ENCODE measurements at places on chromosomes 12 and 14.

- H3K27me3 ChIP-seq: no peaks in the 10 kb centered on the region
- no peaks in the 10 kb centered on the region for H3K4me1 ChIP-seq
- no peaks in the 10 kb centered on the region for H3K36me3 ChIP-seq
- H3K4me3 ChIP-seq: no peak overlapping the region
- DNase-seq: no peak
Observed at GRCh38 chr12:131239384-131240094, 285.8 kb downstream of the ADGRD1 start.

GRCh38 chr12:54424224-54424623 lies 5.2 kb upstream of the ITGA5 start:
- peaks cover 38% of the 10 kb centered on the region for H3K4me1 ChIP-seq
- H3K27me3 ChIP-seq: peaks cover 60% of the 10 kb centered on the region
- H3K4me3 ChIP-seq: no peak overlapping the region
- H3K36me3 ChIP-seq: no peaks in the 10 kb centered on the region
- no peak overlapping the region for H3K27ac ChIP-seq

DNA sequence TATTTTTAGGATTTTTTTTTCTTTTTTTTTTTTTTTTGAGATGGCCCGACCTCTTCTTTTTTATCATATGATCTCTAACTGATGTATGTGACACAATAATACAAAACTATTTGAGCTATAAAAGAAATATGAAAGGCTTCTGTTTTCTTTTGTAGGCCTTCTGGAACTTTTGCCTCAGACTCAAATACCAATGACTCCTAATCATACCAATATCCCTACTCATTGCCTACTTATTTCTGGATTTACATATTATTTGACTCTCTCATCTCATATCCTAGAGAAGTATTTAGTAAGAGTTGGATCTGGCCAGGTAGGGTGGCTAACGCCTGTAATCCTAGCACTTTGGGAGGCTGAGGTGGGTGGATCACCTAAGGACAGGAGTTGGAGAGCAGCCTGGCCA lies 12.7 kb upstream of the WDR89 start:
- H3K36me3 ChIP-seq: peaks cover 8% of the 10 kb centered on the region
- no peak for DNase-seq
- H3K27me3 ChIP-seq: no peaks in the 10 kb centered on the region
- H3K4me1 ChIP-seq: peaks cover 19% of the 10 kb centered on the region
- H3K27ac ChIP-seq: no peak overlapping the region
- no peak overlapping the region for H3K4me3 ChIP-seq

DNA sequence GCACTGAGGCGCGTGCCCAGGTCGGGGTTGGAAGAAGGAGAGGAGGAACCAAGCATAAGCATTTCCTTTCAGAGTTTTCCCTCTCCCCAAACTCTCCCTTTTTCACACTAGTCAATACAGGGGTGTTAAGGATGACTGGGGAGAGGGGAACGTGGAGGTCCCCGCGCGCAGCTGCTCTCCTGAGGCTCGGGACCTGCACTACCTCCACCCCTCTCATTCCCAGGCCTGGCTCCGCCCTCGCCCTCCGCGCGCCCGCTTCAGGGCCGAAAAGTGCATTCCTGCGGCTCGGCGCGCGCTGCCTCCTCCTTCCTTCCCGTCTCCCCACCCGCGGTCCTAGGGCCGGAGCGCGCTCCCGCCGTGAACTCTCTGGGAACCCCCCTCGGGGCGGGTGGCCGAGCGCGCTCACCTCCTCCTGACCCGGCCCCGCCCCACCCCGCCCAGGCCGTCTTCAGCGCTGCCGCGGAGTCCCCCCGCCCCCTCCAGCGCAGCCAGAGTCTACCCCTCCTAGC lies 11.3 kb downstream of the RARG start:
- peak; percentile 85 for DNase-seq
- peak overlapping the region; percentile 98 for H3K4me3 ChIP-seq
- peaks cover 74% of the 10 kb centered on the region for H3K4me1 ChIP-seq
- peaks cover 39% of the 10 kb centered on the region for H3K36me3 ChIP-seq
- H3K27ac ChIP-seq: peak overlapping the region; percentile 92

All from activated CD4-positive, alpha-beta T cell treated with anti-CD3 and anti-CD28 coated beads, Interleukin-2, amount 10 ng/mL, durations not matched to agents 7 days and 5 days (primary cell).